HEK293T (cell line): ENCODE measurements at places on chromosomes 2 and 18.

- no peak for DNase-seq
Observed at GRCh38 chr2:233674314-233674713, 2.6 kb downstream of the UGT1A9 start.

DNA sequence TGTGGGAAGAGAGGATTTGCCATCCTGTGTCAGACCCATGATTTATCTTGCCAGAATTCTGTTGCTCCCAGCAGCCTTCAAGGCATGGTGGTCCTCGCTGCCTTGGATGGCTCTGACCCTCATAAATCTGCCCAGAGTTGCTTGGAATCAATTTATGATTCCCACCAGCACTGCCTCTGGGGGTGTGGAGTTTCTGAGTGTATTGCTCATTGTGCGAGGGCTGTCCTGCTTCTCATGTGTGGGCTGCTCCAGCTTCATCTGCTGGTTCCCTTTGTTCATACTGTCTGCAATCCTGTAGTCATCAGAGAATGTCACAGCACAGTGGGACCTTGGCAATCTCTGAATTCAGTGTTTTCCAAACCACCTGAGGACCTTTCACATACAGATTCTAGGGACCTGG lies 139.8 kb downstream of the CLIP4 start:
- DNase-seq: no peak

DNA sequence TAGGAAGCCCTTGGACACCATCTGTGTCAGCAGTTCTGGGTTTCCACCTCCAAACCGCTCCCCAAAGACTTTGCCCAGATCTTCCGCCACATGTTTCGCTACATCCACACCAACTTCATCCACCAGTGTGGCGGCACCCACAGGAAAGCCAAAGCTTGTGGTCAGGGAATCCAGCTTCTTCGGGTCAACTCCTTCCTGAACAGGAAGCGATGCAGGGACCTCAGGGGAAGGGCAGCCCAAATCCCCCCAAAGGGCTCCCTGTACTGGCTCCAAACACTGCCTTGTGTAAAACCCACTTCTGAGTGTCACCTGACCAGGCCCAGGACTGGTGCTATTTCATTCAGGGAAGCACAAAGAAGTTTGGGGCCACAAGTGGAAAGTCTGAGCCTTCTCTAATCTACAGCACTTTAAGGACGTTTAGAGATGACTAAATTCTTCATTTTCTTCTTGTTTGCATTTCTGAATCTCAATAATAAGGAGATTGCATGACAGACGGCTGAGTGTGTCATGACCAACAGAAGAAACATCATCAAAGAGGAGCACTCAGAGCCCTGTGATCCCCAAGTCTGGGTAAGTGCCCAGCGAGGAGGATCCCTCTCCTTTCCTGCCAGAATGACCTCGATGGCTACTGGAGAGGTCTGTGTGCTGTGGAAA lies 20.8 kb downstream of the GAREM2 start:
- DNase-seq: no peak

- DNase-seq: peak; percentile 33
Observed at GRCh38 chr18:20971886-20972267, 139.7 kb downstream of the ROCK1 start.

DNA sequence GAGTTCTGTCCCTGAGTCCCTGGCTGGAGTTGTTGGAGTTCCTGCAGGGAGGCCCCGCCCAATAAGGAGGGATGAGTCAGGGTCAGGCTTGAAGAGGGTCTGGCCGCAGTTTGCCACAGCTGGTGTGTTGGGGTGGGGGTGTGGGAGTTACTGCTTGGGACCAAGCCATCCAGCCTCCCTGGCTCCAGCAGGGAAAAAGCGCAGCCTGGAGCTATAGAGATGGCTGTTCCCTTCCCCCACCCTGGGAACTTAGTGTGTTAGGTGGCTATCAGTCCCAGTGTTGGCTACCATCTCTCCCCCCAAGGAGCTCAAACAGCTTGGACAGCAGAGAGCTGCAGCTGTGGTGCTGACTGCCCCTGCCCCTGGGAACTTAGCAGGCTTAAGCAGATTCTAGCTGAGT lies 13.2 kb upstream of the TANK start:
- no peak for DNase-seq

DNA sequence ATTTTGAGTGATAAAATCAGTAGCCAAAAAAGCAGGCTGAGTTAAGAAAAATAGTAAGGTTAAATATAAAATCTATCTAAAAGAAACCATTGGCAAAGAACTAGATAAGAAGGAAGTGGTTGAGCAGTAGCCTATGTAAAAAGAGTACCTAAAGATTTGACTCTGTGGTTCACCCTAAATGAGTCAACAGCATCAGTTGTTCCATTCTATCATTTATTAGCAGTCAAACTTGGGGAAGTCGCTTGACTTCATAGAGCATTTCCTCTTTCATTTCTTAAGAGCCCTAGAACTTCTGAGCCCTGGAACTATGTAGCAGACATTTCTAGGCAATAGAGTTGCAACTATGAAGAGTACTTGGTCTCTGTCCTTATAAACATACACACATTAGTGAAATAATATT lies 381.7 kb downstream of the NUP35 start:
- no peak for DNase-seq

- no peak for DNase-seq
Observed at GRCh38 chr2:33589444-33589843, 9.7 kb downstream of the FAM98A start.

- no peak for DNase-seq
Observed at GRCh38 chr18:58205443-58206160, 161.6 kb downstream of the NEDD4L start.

DNA sequence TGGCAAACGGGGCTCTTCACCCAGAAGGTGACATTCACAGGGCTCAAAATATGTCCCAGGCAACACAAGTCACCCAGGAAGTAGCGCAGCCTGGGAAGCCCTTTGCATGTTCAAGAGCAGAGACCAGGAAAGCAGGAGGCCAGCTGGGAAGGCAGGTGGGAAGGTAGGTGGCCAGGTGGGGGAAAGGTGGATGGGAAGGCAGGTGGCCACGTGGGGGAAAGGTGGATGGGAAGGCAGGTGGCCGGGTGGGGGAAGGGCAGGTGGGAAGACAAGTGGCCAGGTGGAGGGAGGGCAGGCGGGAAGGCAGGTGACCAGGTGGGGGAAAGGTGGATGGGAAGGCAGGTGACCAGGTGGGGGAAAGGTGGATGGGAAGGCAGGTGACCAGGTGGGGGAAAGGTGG lies 102.7 kb downstream of the ZNF516 start:
- DNase-seq: no peak

GRCh38 chr2:232869138-232870017 lies 686 bp upstream of the SNORC start:
- DNase-seq: no peak

GRCh38 chr2:109385506-109385905 lies 228.3 kb downstream of the SEPTIN10 start:
- DNase-seq: no peak

GRCh38 chr2:97713296-97714083 lies at the start of gene ZAP70:
Gene ZAP70 (plus strand): TSS chr2:97713576. CDS start chr2:97724037, 10,461 bp downstream.
- no peak for DNase-seq

GRCh38 chr2:68126561-68126960 lies 31.1 kb upstream of the PNO1 start:
- DNase-seq: no peak

- no peak for DNase-seq
Observed at GRCh38 chr2:39481611-39482010, 44.5 kb upstream of the MAP4K3 start.

GRCh38 chr2:160910681-160911080 lies 249.5 kb upstream of the TANK start:
- no peak for DNase-seq

- no peak for DNase-seq
Observed at GRCh38 chr2:37868866-37869265, 56.2 kb upstream of the RMDN2 start.

GRCh38 chr2:142165790-142166189 lies 35.0 kb upstream of the LRP1B start:
- DNase-seq: peak; percentile 58

- no peak for DNase-seq
Observed at GRCh38 chr2:46422717-46423394, 56.5 kb upstream of the TMEM247 start.

DNA sequence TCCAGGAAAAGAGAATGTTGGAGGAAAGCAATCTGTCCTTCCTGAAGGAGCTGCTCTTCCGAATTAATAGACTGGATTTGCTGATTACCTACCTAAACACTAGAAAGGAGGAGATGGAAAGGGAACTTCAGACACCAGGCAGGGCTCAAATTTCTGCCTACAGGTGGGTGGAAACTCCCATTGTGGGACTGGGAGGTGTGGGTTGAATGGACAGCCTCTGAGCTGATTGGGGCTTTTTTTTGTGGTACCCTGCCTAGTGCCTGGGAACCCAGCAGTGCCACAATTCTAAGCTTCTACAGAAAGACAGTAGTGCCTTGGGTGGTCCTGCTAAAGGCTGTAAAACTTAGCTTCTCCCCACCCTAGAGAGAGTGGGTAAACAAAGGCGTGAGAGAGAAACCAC lies 6.3 kb downstream of the CASP8 start:
- no peak for DNase-seq

GRCh38 chr2:240477916-240478315 lies 42.5 kb downstream of the GPC1 start:
- DNase-seq: no peak

- peak; percentile 68 for DNase-seq
Observed at GRCh38 chr18:11654736-11655605, 34.1 kb upstream of the GNAL start.
